ENCODE measurements at places on chromosomes 1 and 21.

DNA sequence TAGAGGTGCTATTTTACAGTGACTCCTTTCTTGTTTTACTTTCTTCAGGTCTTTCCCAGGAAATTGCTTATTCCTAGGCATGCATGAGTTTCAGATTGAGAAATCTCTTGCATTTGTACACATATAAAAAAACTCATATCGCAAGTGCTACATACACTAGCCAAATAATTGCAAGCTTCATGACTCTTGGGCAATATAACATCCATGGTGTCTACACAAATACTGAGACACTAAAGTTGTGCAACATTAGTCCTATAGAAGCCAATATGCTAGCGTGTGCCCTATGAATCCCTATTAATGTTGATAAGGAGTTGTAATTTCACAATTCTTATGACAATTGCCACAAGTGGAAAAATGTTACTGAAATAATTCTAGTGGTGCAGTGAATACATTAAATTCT is 591.0 kb downstream of the ADGRL2 start:
- no peak for DNase-seq

- DNase-seq: no peak
Observed at GRCh38 chr1:2477791-2478499, 1.9 kb downstream of the PLCH2 start.

DNA sequence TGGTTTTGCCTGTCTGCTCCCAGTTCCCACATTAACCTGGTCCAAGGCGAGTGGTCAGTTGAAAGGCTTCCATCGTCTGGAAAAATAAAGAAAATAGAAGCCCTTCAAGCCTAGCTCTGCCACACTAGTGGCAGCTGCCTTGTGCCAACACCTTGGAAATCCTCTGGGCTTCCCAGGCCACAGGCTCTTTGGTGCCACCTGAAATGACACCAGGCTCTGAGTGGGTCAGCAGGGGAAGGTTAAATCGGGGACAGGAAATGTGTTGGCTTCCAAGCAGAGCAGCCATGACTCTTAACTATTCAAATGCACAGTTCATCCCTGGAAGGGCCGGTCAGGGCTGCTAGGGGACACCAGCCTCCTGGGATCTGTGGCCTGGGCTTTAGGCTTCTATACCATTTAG is 558.7 kb downstream of the MATN1 start:
- DNase-seq: no peak

DNA sequence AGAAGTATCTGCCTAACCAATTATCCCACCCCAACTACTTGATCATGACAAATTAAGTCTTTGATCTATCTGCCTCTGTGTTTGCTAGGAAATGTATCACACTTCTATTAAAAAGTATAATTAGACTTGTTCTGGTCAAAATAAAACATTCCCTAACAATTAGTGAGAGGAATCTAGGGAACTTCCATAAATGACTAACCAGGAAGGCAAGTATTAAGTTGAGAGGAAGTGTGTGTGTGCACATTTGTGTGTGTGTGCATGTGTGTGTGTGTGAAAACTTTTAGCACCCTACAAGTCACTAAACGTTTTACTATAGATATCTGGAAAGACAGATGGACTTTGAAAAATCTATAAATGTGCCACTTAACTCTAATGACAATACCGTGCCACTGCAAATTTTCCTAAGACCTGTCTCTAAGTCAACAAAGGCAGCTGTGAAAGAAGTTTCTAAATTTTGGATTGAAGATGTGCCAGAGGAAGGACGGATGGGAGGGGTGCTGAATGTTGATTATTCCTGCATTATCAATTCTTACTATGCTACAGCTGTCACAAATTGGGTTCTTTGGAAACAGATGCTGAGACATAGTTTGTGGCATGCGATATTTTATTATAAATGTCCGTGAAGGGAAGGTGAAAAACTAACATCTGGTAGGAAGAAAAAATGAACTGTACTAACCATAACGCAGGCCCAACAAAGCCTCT is 567.1 kb downstream of the PTPRC start:
- DNase-seq: no peak

DNA sequence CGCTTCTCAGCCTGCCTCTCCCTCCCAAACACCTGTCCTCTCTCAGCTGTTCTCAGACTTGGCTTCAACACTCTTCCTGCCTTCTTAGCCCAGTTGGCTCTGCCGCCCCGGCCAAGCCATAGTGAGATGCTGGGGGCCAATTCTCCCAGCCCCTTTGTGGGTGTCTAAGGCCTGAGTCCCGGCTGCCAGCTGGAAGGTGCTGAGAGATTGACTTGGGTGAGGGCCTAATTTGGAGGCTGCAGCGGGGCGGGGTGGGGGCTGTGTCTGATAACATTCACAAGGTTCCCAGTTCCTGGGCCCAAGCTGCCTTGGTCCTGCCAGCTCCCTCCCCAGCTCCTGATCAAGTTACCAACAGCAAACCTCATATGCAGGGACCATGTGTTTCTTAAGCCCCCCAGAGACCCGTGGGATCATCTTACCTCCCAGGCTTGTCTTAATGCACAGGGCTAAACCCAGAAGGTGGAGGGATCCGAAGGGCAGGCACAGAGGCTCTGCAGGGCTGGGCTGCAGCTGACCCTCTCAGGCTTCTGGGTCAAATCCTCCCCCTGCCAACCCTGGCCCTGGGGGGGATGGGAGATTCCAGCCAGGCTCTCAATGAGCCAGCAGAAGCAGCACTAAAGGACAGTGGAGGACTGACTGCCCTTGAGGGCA is 9.8 kb downstream of the INKA2 start:
- DNase-seq: no peak

- DNase-seq: no peak
Observed at GRCh38 chr1:48026275-48026674, 29.1 kb upstream of the TRABD2B start.

GRCh38 chr1:6796095-6796494 is 10.8 kb downstream of the CAMTA1 start:
- DNase-seq: no peak

GRCh38 chr1:245765230-245766000 is 610.6 kb downstream of the KIF26B start:
- DNase-seq: no peak

DNA sequence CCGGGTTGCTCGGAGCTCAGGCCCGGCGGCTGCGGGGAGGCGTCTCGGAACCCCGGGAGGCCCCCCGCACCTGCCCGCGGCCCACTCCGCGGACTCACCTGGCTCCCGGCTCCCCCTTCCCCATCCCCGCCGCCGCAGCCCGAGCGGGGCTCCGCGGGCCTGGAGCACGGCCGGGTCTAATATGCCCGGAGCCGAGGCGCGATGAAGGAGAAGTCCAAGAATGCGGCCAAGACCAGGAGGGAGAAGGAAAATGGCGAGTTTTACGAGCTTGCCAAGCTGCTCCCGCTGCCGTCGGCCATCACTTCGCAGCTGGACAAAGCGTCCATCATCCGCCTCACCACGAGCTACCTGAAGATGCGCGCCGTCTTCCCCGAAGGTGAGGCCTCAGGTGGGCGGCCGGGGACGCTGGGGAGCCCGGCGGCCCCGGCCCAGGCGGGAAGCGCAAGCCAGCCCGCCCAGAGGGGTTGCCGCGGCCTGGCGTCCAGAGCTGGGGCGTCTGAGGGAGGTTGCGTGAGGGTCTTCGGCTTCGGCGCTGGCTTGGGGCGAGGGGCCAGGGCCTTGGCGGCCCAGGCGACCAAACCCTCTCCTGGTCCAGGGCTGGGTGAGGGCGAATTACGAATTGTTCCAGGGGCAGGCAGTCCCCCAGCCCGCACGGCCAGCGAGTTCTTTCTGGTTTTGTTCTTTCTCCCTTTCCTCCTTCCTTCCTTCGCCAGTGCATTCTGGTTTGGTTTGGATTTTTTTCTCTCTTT is 805 bp downstream of the SIM2 start:
- no peak for DNase-seq

GRCh38 chr1:150322310-150322709 is 977 bp downstream of the PRPF3 start:
- peak; percentile 70 for DNase-seq

GRCh38 chr1:225736437-225737098 is 41.1 kb upstream of the SRP9 start:
- no peak for DNase-seq

DNA sequence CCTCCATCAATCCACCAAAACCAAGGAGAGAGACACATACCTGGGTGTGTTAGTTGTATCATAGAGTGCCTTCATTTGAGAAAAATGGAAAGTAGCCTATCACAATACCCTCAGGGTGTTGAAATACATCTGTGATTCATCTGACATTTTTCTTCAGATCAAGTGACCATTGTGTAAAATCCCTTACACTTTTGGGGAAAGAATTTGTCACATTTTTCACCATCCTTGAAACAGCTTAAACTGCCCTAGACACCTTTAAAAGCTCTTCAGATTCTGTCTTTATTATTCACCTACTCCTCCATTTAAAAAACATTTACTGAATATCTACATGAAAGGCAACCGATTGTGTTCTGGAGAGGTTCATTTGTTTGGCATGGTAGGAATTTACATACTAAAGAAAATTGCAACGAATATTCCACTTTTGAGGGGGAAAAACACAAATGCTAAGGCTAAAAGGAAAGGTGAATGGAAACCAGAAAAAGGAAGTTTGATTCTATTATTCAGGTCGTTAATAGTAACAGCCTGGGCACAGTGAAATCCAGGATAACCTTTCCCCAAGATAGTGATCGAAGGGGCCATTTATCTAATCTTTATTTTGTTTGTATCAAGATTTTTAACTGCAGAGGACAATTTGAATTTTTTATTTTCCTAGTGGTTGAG is 70.4 kb upstream of the SAMSN1 start:
- no peak for DNase-seq

- DNase-seq: no peak
Observed at GRCh38 chr1:118902711-118903191, 85.4 kb downstream of the TBX15 start.

DNA sequence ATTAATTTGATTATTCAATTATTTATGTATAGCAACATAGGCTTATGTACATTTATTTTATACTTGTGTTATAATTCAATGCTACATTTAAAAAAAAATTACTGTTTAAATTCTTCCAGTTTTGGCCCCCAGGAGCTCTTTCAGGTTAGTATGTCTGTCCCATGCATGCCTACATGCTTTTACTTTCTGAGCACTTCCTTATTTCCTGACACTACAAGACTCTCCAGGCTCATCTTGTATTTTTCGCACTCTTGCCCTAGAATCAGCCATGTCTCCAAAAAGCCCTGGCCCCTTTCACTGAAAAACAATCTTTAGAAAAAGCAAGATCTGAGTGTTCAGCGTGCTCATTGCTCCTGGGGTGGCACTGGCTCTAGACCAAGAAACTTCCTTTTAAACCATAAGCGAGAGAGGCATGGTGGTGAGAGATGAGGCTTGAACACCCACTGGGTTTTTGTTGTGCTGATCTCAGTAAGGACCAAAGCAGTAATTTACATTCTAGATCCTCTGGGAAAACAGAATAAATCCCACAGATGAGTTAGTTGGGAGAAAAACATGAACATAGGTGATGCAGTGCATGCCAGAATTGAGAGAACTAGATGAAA is 95.0 kb downstream of the SLC30A10 start:
- DNase-seq: no peak

DNA sequence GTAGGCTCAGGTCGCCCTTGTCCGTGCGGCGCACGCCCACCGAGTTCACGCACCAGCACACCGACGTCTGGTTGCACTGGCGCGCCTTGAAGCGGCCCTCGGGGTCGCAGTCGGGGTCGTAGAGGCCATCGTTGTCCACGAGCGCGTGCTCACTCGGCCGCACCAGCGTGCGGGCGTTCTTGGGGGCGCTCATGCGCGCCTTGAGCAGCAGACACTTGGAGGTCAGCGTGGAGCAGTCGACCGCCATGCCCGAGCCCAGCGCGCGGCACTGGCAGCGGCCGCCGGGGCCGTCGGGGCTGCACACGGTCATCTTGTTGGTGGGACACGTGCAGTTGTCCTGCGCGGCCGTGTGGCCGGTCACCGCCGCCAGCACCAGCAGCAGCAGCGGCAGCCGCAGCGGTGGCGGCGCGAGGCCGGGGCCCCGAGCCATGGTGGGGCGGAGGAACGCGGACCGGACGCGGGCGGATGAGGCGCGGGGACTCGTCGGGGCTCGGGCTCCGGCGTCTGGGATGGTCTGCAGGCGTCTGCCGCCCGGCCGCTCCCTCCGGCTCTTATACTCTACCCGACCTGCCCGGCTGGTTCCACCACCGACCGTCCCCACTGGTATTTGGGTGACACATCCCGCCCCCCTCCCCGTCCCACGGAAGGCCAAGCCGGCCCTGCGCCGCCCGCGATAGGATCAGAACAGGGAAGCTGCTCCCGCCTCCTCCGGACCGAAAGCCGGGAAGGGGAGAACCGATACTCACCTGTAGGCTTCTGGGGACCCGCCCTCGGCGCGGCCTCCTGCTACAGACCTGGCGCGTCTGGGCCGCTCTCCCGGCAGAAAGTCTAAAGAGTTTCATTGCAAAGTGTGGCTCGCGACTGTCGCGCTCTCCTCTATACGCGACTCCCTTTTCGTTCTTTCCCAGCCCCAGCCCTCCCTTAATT is at the start of gene TACSTD2:
Gene TACSTD2, minus strand, starts transcription at position 526 of the 927 bp plus-strand sequence. Its CDS starts 96 bp downstream, at position 430.
- no peak for DNase-seq

GRCh38 chr21:36261459-36261858 is 58.5 kb upstream of the MORC3 start:
- no peak for DNase-seq

GRCh38 chr1:35592991-35593769 is 20.1 kb downstream of the TFAP2E start:
- no peak for DNase-seq

DNA sequence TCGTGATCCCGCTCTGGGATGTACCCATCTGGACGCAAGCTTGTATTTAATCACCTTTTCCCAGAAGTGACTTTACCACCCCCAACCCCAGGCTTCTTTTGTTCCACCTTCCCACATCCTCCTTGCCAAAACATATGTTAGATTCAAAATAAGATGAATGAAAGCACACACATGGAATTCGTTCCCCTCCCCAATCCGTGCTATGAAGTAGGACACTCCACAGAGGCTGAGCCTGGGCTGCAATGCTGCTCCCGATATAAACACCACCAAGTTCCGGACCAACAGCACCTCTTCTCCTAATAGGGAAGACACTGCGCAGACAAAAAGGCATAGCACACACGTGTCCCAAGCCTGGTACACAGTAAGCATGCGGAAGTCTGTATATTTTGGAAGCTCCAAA is 86.1 kb downstream of the CLSTN1 start:
- DNase-seq: no peak

- no peak for DNase-seq
Observed at GRCh38 chr1:246372559-246372958, 134.5 kb downstream of the SMYD3 start.

All from activated CD4-positive, alpha-beta T cell treated with anti-CD3 and anti-CD28 coated beads, Interleukin-2, amount 50 U/mL, for 16 hours (primary cell).